NCI-H2029 (cell line): ENCODE measurements at places on chromosomes 4 and X.

DNA sequence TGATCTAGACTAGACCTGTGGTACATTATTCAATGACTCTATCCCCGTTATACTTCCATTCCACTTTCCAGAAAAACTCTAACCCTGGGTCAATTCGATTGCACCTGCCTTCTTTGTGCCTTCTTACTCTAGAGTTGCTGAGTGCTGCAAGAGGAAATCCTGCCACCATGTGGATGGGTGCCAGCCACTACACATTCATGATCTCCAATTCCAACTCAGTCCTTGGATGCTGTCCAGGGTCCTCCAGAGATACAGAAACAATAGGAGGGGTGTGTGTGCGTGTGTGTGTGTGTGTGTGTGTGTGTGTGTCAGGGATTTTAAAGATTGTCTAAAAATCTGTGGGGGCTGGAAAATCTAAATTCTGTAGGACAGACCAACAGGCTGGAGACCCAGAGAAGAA, 42.9 kb upstream of the INTS6L start:
- peak; percentile 81 for DNase-seq

DNA sequence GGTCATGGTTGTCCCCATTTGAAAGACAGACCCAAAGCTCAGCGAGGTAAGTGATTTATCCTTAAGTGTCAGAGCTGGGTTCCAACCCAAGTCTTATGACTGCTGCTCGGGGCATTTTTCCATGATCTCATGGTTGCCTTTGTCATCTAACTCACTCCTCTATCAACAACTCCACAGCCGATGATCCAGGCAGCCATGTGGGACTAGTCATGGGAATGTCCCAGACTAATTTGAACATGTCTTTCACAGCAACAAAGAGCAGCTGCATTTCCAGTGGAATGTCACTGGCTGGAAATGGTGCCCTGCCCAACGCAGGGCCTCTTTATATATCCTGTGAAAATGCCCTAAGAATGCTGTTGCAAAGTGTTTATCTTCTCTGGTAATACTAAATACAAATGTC, 284.8 kb upstream of the PPARGC1A start:
- no peak for DNase-seq

DNA sequence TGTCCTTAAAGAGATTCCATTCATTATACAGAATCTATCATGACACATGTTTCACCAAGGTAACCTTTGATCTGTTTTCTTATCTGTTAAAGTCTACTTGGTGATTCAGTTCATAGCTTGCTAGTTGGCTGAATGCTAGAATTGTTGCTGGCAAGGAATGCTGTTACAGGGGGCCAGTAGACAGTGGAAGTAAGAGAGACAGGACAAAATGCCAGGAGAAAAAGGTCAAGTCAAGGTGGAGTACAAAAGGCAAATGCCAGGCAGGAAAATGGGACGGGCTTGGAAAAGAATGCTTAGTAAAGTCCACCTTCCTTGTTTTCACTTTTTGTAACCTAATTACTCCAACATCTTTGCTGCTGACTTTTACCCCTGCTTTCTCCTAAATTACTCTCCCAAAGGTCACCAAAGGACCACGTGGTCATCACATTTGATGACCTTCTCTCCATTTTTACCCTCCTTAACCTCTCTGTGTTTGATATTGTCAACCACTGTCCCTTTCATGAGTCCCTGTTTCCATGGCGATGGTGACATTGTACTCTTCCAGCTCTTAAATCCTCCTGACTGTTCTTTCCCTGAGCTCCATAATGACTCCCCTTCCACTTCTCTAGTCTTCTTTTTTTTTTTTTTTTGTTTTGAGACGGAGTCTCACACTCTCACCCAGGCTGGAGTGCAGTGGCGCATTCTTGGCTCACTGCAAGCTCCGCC, 24.5 kb upstream of the TAPT1 start:
- DNase-seq: no peak

- DNase-seq: no peak
These were observed 107.5 kb upstream of the ACSL4 start for GRCh38 chrX:109840585-109840984.

- no peak for DNase-seq
These were observed 8.2 kb downstream of the ELOVL6 start for GRCh38 chr4:110190249-110190648.

- DNase-seq: no peak
These were observed 81.0 kb upstream of the RBPJ start for GRCh38 chr4:26239801-26240200.
